Iris pigment epithelial cell (primary cell): ENCODE measurements at places on chromosomes 7 and 10.

GRCh38 chr7:155106356-155106755 lies 36.2 kb downstream of the HTR5A start:
- DNase-seq = no peak

- DNase-seq = no peak
Observed at GRCh38 chr7:29971566-29972314, 17.9 kb downstream of the SCRN1 start.

DNA sequence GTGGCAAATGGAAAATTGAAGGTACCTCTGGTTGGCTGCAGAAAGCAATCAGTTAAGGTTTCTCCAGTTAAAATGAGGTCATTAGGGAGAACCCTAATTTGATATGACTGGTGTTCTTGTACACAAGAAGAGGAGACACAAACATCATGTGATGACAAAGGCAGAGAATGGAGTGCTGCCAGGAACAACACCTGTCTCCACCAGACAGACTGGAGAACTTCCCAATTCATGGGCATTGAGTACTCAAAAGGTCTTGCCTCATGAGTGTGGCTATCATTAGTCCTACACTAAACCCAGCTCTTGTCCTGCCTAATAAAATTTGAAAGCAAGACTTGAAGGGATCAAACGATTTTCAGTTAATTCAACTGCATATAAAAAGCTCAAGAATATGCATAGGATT lies 152.6 kb downstream of the PTPN20 start:
- DNase-seq = no peak

GRCh38 chr10:88178758-88179157 lies 315.3 kb downstream of the PTEN start:
- no peak for DNase-seq

DNA sequence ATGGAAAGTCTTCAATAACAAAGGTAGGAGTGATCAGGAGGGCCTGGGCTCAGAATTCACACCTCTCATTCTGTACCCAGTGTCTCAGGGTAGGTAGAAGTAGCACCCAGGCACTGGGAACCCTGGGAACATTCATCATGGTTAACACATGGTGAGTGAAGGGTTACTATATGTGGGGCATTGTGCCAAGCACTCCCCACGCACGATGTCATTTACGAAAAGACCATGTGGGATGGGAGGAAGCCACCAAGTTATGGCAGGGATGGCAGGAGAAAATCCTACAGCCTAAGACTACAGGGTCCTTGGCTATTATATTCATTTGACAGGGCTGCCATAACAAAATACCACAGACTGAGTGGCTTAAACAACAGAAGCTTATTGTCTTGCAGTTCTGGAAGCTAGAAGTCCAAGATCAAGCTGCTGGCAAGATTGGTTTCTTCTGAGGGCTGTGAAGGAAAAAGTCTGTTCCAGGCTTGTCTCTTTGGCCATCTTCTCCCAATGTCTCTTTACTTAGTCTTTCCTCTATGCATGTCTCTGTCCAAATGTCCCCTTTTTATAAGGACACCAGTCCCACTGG lies 27.7 kb upstream of the DDIT4 start:
- DNase-seq = no peak

GRCh38 chr7:518630-519483 lies 789 bp downstream of the PDGFA start:
- DNase-seq = peak; percentile 82

DNA sequence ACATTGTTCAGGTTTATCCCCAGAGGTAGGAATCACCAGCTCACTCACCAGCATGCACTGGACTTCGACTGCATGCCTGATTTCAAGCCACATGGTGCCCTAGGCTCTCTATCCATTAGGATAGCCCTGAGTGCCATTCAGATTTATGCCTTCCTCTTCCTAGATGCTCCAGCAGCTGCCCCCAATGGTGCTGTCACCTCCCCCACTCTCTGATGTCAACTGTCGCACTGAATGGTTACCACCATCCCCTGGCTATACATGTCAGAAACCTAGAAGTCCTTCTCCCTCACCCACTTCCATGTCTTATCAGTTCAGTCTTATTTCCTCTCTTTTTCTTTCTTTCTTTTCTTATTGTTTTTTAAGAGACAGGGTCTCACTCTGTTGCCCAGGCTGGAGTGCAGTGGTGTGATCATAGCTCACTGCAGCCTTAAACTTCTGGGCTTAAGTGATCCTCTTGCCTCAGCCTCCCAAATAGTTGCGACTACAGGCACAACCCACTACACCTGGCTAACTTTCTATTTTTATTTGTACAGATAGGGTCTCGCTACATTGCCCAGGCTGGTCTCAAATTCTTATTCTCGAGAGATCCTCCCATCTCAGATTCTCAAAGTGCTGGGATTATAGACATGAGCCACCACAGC lies 2.9 kb downstream of the SFXN4 start:
- no peak for DNase-seq

DNA sequence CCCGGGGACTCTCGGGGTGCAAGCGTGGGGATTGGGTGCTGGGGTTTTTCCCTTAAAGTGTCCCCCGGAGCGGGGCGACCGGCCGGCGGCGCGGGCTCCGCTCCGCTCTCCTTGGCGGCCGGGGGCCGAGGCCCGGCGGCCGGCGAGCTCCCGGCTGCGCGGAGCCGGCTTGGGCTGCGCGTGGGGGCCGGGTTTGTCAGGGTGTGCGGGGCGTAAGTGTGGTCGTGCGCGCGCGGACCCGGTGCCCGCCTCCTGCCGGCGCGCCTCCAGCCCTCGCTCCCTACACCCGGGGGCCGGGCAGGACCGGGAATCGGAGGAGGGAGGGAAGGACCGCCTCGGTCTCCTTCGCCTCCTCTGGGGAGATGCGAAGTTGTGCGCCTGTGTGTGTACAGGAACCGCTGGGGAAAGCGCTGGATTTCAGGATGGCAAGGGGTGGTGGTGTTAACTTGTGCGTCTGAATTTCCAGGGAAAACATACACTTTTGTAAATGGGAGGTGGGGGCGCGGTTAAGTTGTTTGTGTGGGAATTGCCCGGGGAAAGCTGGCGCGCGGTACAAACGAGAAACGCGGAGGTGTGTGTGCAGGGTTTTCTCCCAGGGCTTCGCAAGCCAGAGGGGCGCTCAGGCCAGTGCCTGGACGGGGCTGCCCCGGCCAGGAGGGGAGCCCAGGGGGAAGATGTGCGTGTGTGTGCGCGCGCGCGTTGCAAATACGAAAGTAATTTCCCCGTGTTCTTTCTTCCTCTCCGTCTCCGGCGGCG lies 737 bp downstream of the ZMIZ1 start:
- peak; percentile 64 for DNase-seq

GRCh38 chr10:78301891-78302738 lies 268.5 kb downstream of the RPS24 start:
- DNase-seq = no peak

GRCh38 chr7:94907811-94908322 lies 473 bp downstream of the PPP1R9A start:
- DNase-seq = no peak

DNA sequence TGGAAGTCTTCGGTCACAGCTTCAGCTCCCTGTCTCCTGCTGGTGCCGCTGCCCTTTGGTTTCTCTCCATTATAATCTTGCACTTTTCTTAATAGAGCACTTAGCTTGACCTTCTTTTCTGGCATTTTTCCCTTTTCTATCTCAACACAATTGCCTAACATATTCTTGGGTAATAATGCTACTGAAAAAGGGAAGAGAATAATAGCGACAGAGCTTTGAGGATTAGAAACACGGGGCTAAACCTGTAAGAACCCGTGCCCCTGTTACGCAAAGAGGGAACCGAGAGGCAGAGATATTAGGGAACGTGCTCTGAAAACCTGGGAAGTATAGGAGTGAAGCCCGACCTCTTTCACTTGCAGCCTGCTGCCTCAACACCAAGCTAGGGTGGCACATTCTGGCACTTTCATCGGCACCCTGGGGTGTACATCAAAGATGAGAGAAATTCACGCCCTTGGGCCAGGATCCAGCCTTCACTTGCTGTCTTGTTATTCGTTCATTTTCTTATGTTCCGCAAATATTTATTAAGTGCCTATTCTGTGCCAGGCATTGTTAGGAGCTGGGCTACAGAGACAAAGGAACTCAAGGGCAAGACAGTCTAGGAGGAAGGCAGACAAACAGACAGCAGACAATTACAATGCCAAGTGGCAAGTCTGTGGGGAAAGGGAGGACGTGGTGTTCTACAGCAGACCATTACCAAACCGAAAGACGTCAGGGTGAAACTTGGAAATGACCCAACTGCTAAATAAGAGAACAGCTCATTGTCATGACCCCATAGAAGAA lies 33.0 kb upstream of the GALNTL5 start:
- DNase-seq = peak; percentile 15

DNA sequence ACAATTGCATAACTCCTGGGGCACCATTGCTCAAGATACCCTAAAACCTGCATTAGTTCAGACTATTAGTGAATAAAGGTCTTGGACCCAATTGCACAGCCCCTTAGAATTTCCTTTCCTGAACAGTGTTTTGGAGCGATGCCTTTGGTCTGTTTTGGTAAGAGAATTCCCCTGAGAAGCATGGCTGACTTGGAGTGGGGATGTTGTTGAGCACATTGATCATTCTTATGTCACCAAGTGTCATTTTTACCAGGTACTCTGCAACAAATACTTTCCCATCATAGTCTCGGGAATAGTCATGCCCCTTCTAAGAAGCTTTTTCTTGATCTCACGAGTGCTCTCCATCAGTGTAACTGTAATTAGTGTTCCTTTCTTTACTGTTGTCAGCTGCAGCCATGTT lies 229.7 kb downstream of the GFRA1 start:
- no peak for DNase-seq

DNA sequence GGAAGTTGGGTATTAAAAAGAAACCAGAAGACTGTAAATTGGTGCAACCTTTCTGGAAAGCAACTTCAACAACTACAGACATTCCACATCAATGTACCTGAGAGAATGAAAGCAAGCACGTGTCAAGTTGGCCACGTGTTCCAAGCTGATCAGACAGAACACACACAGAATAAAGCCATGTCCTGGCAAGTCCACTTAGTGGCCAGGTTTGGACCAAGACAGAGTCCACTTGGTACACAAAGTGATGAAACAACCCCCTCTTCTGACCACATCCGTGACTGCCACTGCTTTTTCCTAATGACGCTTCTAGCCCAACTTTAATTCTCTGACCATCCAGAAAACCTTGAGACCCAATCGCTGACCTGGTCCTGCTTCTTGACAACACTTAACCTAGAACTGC lies 109.4 kb downstream of the ABLIM1 start:
- DNase-seq = peak; percentile 40

DNA sequence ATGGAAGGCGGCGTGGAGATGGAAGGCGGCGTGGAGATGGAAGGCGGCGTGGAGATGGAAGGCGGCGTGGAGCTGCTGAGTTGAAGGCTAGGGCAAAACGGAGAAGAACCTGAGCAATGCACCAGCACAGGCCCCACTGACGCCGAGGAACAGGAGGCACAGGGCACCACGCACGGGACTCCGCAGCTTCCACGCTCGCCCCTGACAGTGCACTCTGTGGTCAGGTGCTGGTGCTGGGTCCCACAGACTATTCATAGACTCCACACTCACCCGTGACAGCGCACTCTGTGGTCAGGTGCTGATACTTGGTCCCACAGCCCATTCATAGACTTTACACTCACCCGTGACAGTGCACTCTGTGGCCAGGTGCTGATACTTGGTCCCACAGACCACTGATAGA lies 34.0 kb downstream of the CPXM2 start:
- no peak for DNase-seq

DNA sequence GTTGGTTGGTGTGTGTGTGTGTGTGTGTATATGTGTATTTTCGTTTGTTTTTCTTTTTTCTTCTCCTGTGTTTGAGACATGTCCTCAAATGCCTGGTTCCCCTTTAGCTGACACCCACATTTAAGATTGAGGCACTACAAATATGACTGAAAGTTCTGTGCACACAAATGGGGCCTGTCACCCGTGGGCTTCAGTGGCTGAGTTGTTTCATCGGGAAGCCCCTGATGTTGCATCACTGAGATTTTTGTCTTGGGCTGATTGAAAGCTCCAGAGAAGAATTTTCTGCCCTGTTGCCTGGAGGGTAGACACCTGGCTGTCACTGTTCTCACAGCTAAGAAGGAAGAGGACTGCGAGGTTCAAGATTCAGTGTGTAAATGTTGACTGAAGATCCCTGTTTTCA lies 283.8 kb upstream of the C7orf33 start:
- DNase-seq = no peak

DNA sequence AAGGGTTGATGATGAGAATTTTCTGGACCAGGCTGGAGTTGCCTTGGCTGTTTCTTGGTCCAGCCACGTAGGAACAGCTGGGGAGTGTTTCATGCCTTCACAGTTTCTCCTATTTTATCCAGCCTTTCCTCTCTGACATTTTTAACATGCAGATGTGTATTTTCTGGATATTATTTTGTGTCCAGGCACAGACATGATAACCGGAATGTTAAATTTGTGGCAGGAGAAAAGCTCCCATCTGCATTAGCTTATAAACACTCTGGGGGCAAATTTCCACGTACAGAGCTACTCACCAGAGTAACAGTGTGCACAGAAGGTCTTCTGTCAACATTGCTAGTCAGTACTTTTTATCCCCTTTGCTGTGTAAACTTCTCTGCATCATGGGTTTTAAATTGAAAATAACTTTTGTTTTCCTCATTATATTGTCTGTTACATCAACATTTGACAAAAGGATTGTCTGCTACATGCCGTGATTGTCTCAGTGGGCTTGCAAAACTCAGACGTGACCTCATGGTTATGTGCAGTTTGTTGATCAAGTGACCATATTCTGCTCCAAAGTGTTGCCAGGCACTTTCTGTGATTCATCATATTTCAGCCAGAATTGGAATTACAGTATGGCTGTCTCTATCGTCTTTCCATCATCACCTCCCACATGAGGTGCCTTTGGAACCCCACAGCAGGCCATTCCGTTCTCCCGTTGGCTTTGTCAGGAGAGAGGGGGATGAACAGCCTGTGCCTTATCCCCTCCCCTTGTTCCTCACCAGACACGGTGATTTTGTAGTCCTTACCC lies 41.4 kb downstream of the INSYN2A start:
- DNase-seq = peak; percentile 27

- DNase-seq = no peak
Observed at GRCh38 chr7:147980826-147981813, 609.4 kb upstream of the C7orf33 start.

- DNase-seq = peak; percentile 74
Observed at GRCh38 chr10:123808906-123809305, 82.7 kb downstream of the CPXM2 start.

DNA sequence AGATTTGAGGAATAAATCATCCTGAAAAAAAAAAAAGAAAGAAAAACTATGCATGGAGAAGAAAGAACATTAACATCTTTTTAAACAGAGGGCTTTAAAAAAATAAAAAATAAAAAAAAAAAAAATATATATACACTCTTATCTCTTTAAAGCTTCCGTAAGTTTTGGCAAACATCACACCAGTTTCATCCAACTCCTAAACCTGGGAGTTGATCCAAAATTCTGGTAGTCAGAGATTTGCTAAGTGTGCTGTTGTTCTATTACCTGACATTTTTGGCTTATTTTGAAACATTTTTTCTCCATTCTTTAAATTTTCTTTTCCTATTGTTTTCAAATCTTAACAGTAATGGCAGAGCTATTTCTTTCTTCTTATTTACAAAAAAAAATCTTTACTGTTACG lies 273.1 kb downstream of the AGMO start:
- no peak for DNase-seq

DNA sequence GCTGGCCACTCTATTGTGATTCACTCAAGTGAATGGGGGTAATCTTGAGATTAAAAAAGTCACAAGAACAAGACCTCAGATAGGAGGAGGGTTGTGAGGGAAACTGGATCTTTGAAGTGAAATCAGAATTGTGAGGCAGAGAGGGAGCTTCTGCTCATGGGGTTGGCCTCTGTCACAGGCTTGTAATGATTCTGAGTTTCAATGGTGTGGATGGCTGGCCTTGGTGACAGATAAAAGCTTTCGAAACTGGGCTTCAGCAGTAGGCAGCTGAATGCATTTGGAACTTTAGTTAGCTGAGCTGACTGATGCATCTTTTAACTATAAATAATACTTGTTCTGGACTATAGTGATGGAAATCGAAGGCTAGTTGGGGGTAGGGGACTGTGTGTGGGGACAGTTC lies 12.2 kb downstream of the TAS2R60 start:
- DNase-seq = no peak
